ENCODE measurements at places on chromosomes 16 and 17.

- DNase-seq: no peak
Observed at GRCh38 chr17:66675991-66676371, 158.9 kb upstream of the CACNG5 start.

- no peak for DNase-seq
Observed at GRCh38 chr17:6492892-6493674, 48.8 kb downstream of the PIMREG start.

GRCh38 chr16:54931120-54932014, 702 bp downstream of the IRX5 start:
- peak; percentile 38 for DNase-seq

DNA sequence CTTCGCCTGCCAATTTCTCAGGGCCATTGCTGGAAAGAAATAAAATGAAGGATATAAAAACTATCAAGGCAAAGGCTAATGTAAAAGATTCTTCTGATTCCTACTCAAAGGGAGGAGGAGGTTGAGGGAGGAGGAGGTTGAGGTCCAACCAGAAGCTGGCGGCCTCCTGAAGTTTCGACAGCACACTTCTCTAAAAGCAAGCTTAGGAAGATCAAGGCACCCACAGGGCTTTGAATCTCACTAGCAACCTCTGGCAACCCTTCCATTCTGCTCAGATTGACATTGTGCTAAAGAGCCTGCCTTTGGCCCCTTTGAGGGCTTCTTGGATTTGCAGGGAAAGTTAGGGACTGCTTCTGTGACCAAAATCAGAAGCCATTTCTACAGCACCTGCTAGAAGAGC, 81.5 kb upstream of the TNRC6C start:
- no peak for DNase-seq

GRCh38 chr17:2433696-2434095, 32.8 kb upstream of the MNT start:
- no peak for DNase-seq

GRCh38 chr17:78081551-78081950, 47.0 kb downstream of the TMC6 start:
- DNase-seq: no peak

- DNase-seq: no peak
Observed at GRCh38 chr17:57549468-57549867, 195.6 kb downstream of the CCDC182 start.

- peak; percentile 87 for DNase-seq
Observed at GRCh38 chr16:89395150-89396142, 94.9 kb downstream of the ANKRD11 start.

GRCh38 chr16:14454391-14454790, 175.7 kb downstream of the PARN start:
- DNase-seq: no peak

DNA sequence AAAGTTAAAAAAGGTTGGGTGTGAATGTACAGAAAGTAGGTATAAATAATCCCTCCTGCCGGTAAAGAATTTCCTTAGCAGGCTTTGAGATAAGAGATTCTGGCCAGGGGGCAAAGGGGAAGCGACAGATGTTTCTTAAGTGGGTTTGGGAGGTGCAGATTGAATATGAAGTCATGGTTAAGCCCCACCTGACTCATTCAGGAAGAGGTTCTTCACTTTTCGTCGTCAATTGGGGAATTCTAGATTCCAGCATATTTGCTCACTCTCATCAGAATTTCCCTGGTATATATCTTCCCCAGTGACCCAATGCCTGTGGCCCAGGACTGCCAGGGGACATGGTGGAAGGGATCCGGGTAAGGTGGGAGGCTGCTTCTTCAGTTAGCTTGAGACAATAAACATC, 127.8 kb downstream of the CPPED1 start:
- DNase-seq: no peak

GRCh38 chr16:87684106-87684677, 81.6 kb downstream of the KLHDC4 start:
- DNase-seq: no peak

- DNase-seq: no peak
Observed at GRCh38 chr16:12796498-12796897, 7.2 kb downstream of the CPPED1 start.

- DNase-seq: peak; percentile 58
Observed at GRCh38 chr16:29857133-29857760, 5.8 kb downstream of the CDIPT start.

DNA sequence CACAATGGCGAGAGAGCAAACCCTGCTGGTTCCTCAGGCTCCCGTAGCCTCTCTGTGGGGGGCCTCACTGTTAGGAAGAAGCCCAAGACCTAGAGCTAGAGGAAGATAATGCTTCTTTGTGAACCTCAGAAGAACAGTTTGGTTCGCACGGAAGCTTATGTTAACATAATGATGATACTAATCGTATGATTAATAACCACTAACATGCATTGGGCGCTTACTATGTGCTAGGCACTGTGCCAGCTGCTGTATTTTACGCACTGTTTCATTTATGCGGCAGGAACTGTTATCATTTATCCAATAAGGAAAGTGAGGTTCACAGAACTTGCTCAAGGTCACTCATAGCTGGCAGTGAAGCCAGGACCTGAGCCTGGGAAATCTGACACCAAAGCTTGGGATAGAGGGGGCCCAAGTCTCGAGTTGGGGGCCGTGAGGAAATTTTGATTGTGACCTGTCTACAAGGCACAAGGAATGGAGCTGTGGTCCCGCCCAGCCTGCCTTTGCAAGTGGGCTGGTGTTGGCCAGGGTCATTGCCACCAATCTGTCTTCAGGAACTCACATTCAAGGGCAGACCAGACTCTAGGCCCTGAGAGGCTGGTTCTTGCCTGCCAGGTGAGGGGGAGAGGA, 6.8 kb downstream of the PRCD start:
- DNase-seq: peak; percentile 68

- no peak for DNase-seq
Observed at GRCh38 chr16:53034306-53034705, 18.4 kb downstream of the CHD9NB start.

DNA sequence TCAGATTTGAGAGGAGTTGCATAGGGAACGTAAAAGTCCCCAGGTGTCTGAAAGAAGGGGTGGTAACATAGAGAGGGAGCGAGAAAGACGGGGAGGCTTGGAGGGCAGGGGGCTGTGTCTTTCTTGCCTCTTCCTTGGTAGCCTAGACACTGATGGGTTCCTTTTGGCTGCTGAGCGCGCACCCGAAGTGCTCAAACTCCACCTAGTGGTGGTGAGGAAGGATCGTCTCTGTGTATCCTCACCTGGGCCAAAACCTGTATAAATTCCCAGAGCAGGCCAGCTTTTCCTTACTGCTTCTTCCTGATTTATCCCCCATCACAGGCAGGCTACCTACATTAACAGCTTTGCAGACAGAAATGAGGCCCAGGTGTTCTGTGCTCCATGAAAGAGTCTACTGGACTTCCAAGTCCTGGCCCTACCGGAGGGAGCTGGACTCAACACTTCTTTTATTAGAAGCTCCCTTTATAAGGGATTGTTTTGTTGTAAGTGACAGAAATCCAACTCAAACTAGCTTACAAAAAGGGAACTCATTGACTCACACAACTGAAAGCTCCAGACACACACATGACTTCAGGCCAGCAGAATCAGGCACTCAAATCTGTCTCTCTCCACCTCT, 5.5 kb upstream of the SLC25A35 start:
- peak; percentile 79 for DNase-seq

DNA sequence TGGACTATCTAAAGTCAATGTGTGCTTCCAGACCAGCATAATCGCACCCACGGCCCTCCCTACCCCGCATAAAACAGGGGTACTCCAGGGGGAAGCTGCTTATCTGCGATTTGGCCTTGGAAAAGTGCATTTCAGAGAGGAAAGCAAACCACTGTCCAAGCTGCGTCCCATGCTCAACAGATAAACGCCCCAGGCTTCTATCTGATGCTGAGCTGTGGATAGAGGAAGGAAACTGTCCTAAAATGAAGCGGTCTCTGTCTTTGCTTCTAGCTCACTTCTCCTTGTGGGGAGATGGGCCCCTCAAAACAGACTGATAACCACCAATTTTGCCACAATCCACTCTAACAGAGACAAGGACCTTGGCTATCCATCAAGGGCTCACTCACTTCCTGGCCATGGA, 160.5 kb upstream of the TNRC6C start:
- no peak for DNase-seq

DNA sequence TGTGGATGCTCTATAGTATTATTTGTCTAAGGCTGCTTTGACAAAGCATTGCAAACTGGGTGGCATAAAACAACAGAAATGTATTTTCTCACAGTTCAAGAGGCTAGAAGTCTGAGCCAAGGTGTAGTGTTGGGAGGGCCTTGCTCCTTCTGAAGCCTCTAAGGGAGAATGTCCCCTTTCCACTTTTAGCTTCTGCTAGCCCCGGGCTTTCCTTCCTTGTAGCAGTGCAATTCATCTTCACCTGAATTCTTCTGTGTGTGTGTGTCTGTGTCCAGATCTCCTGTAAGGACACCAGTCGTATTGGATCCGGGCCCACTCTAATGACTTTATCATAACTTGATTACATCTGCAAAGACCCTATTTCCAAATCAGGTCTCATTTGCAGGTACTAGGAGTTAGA, 18.1 kb downstream of the KCNJ16 start:
- no peak for DNase-seq

GRCh38 chr16:54239456-54239855, 47.1 kb downstream of the IRX3 start:
- no peak for DNase-seq

DNA sequence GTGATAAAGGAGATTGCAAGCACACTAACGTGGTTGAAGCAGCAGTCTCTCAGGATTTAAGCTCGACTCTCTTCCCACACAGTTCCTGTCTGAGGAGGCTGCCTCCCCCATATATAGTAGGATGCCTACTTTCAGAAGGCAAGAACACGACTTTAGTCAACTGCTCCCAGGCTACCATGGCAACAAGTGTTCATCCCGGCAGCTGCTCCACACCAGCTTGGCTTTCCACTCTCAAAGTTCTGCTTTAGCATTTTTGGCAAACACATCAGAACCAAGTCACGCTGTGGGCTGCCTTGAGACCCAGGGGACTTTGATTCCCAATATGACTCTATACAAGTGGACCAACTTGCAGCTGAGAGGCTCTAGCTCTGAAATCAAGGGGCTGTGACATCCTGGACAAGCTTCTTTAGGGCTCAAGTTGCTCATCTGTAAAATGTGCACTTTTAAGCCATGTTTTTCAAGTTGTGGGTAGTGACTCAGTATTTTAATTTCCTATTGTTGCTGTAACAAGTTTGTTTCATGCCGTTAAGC, 16.5 kb downstream of the ZP2 start:
- no peak for DNase-seq

DNA sequence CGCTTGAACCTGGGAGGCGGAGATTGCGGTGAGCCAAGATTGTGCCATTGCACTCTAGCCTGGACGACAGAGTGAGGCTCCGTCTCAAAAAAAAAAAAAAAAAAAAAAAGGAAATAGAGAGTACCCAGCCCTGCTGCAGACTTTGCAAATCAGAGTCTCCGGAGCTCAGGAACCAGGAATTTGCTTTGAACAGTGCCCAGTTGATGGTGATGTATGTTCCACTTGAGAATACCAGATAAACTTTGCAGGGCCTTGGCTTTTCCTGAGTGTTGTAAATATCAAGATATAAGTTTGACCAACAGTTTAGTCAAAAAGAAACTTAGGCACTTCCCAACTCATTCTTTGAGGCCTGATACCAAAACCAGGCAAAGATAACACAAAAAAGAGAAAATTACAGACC, 30.6 kb upstream of the MAP3K14 start:
- DNase-seq: no peak

DNA sequence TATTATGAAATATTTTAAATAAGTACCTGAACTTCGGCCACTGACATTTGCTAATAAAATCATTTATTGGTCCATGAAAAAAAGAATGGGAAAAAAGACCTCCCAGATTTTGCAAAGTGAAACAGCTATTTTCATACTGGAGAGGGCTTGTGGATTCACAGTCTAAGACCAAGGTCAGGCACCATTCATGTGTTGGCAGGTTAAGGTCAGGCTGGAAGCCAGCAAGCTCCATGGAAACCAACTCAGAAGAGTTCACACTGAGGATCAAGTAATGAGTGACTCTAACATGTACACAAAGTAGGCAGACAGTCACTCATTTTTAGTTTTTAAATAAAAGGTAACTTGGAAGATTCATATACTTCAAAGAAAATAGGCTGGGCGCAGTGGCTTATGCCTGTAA, 3.4 kb downstream of the DNAJA2 start:
- no peak for DNase-seq

DNA sequence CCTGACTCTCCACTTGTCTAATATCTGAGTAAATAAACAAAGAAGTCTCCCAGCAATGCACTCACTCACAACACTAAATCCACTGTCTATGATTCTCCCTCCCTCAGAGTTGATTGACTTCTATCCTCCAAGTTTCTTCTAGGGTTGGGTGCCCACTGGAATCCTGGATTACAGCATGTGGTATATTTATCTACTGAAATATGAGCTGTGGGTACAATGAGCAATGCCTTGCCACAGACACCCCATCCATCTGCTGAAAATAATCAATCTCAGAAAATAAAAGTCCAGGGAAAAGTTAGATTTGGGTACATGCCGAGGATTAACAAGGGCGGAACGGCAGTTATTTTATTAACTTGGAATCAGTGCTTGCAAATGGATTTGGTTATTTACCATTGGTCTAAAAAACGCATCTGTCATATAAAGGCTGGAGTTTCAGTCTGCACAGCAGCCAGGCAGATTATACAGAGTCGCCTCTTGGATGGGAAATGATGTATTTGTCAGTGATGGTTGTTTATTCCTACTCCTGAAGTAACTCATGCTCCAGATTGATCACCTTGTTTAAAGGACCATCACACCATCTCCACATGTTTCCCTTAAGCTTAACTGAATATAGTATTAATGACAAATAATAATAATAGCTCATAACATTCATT, 193.9 kb upstream of the SOX9 start:
- peak; percentile 34 for DNase-seq

DNA sequence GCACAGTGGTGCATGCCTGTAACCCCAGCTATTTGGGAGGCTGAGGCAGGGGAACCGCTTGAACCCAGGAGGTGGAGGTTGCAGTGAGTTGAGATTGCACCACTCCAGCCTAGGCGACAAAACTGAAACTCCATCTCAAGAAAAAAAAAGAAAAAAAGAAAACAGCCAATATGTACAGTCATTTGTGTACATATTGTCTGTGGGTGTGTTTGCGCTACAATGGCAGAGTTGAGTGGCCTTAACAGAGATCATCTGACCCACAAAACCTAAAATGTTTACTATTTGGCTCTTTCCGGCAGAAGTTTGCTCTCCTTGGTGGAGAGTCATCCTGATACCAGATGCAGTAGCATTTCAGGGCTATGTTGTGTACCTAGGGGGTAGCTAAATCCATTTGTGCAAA, 57.9 kb downstream of the ARSG start:
- no peak for DNase-seq

GRCh38 chr17:7348478-7349242, 3.3 kb upstream of the KCTD11 start:
- no peak for DNase-seq

GRCh38 chr17:69704935-69705334, 290.4 kb downstream of the MAP2K6 start:
- DNase-seq: no peak

- DNase-seq: no peak
Observed at GRCh38 chr16:79726902-79727301, 126.4 kb upstream of the MAF start.

DNA sequence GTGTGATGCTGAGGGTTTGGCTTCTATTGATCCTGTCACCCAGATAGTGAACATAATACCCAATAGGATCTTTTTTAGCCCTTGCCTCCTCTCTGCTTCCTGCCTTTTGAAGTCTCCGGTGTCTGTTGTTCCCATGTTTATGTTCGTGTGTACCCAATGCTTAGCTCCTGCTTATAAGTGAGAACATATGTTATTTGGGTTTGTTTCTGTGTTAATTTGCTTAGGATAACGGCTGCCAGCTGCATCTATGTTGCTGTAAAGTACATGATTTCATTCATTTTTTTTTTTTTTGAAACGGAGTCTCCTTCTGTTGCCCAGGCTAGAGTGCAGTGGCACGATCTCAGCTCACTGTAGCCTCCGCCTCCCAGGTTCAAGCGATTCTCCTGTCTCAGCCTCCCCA, 23.0 kb downstream of the DUS2 start:
- DNase-seq: no peak
